T follicular helper cell (primary cell): ENCODE measurements at places on chromosomes 5 and 9.

GRCh38 chr5:179803651-179804554, 2.8 kb downstream of the MGAT4B start:
- no peak for DNase-seq

GRCh38 chr9:7816021-7816420, 16.4 kb upstream of the DMAC1 start:
- DNase-seq: no peak

- DNase-seq: no peak
Measured at GRCh38 chr9:7730164-7730445, 69.5 kb downstream of the DMAC1 start.

DNA sequence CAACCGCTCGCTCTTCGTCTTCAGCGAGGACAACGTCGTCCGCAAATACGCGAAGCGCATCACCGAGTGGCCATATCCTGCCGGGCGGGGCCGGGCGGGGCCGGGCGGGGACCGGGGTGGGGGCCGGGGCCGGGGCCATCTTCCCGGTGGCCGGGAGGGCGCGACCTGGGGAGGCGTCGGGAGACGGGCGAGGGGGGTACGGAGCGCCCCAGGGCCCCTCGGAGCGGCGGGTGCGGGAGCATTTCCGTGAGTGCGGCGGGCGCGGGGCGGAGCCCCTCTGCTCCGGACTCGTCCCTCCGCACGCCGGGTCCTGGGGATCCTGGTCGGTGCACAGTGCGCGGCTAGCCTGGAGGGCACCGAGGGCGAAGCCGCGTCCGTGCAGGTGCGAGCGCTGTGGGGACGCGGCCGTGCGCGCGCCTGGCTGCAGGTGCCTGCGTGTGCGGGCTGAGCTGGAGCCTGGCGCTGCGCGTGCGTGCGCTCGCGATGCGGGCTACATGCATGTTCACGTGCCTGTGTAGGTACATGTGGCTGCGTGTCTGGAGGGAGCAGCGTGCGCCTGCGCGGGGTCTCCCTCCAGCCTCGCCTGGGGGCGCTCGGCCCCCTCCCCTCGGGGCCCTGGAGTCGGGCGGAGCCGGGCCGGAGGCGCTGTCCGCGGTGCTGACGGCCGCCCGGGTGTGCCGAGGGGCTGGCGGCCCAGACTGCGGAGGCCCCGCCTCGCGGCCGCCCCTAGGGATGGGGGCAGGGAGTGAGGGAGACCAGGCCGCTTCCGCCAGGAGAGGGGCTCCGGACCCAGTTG, 762 bp downstream of the CACNA1B start:
- no peak for DNase-seq

DNA sequence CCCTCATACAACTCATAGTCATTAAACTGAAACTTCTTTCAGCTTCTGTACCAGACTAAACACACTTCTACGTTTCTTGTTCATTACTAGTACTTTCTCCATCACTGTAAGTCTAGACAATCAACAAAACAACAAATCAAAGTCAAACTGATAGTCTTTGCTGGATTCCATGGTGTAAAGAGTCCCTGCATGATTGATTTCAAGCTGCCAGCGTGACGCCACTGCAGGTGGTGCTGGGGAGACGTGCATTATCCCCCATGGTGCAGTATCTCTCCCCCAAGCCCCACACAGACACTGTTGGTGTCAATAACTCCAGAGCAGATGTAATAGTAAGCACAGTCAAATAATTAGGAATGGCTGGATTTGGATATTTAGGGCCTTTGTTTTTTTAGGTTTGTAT, 10.7 kb upstream of the SLC2A8 start:
- no peak for DNase-seq

- no peak for DNase-seq
Measured at GRCh38 chr9:101027733-101028345, 688 bp upstream of the PLPPR1 start.

DNA sequence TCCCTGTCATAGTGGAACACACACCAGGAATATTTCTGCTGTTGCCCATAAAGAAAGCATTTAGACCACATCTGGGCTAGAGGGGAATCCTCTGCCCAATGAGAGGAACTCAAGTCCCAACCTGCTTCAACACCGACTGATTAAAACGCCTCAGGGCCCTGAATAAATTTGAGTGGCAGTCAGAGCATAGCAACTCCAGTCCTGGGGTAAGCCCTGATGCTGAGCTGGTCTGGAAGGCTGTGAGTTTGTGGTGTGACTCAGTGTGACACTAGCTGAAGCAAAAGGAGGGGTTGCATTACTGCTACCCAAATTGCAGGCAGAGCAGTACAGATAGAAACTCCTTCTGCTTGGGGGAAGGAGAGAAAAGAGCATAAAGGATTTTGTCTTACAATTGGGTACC, 148.3 kb downstream of the PRDM9 start:
- no peak for DNase-seq

GRCh38 chr9:91117959-91118703, 243.6 kb downstream of the AUH start:
- no peak for DNase-seq

- no peak for DNase-seq
Measured at GRCh38 chr5:7468742-7469141, 72.8 kb downstream of the ADCY2 start.

DNA sequence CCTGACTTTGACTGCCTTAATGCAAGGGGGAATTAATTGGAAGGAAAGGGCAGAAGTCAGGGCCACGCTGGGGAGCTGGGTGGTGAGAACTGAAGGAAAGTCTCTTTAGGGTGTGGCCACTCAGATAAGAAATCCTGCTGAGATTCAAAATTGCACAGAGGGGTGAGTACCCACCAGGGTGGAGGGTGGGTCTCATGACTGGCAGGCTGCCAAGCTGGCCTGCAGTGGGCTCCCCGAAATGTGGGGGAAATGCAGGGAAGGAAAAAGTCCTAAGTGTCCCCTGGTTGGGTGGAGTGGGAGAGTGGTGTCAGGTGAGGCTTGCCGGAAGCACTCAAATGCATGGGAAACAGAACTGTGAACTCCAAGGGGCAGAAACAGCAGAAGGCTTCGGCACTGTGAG, 24.1 kb downstream of the TSPAN17 start:
- no peak for DNase-seq

DNA sequence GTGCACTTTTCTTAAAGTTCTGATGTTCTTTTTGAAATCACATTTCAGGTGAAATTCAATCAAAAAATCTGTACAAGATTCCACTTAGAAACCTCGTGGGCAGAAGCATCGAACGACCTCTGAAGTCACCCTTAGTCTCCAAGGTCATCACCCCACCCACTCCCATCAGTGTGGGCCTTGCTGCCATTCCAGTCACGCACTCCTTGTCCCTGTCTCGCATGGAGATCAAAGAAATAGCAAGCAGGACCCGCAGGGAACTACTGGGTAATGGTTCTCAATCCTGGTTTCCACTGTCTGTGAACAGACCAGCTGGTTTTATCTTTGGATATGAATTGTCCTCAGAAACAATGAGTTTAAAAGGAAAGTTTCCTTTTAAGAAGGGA, 8.1 kb upstream of the SLC2A8 start:
- DNase-seq: no peak

DNA sequence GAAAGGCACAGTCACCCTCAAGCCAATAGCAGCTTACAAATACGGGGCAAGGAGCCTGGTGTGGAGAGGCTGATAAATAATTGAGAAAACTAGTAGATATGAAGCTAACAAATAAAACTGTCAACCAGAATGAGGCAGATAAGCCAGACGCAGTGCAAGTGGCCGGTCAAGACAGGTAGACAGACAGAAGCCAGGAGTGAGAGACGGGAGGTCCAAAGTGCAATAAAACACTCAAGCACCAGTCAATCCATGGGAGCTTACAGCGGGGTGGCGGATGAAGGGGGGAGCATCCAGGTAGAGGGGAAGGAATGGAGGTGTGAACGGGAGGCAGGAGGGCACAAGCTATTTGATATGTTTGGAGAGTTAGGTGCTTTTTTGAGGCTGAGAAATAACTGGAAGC, 193.1 kb downstream of the FOXD4L6 start:
- no peak for DNase-seq
